Activated CD8-positive, alpha-beta memory T cell treated with anti-CD3 and anti-CD28 coated beads, Interleukin-2, amount 50 U/mL, for 4 hours (primary cell): ENCODE measurements at places on chromosomes 11 and 22.

- no peak for DNase-seq
These were observed 35.7 kb downstream of the CELSR1 start for GRCh38 chr22:46501701-46502100.

DNA sequence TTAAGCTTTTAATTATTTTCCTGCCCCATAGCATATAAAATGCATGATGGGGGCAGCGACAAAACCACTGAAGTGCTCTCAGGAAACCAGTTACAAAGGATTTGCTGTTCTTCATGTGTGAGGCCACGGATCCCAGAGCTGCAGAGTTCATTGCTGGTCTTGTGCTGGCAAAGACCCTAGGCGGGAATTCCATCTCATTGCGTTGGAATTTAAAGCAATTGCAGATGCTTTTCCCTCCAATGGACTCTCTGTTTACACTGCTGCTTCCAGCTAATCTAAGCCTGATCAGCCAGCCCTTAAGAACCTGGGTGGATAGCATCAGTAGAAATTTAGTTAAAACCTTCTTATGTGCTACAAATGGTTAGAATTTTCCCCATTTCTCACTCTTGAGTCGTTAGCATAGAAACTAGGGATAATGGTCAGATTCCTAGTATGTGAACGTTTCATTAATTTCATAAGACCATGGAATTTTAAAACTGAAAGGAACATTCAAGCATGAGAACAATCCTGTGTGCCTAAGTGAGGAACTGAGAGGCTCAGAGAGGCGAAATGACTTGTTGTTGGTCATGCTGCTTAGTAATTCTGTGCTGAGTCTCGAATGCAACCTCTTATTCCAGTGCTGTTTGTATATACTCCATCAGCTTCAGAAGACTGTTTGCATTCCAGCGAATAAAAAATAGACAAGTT, 36.1 kb upstream of the ADSL start:
- no peak for DNase-seq

GRCh38 chr11:32280339-32280738, 155.0 kb downstream of the WT1 start:
- no peak for DNase-seq

- no peak for DNase-seq
These were observed 5.4 kb downstream of the SLC25A45 start for GRCh38 chr11:65377036-65377435.

DNA sequence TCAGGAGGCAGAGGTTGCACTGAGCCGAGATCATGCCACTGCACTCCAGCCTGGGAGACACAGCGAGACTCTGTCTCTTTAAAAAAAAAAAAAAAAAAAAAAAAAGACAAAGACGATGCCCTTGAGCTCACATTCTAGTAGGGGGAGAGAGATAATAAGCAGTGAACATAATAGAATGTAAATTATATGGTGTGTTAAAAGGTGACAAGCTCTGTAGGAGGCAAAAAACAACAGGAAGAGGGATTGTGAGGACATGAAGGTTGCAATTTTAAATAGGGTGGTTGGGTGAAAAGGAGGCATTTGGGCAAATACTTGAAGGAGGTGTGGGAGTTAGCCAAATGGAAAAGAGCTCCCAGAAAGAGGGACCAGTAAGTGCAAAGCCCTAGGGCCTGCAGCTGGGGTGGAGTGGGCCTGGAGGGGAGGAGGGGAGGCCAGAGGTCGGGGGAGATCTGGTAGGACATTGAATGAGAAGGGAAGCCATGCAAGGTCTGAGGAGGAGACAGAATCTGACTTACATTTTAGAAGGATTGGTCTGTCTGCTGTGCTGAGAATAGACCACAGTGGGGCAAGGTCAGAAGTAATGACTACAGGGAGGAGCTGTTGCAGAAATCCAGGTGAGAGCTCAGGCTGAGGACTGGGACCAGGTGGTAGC, 26.6 kb downstream of the P2RY2 start:
- DNase-seq: no peak

DNA sequence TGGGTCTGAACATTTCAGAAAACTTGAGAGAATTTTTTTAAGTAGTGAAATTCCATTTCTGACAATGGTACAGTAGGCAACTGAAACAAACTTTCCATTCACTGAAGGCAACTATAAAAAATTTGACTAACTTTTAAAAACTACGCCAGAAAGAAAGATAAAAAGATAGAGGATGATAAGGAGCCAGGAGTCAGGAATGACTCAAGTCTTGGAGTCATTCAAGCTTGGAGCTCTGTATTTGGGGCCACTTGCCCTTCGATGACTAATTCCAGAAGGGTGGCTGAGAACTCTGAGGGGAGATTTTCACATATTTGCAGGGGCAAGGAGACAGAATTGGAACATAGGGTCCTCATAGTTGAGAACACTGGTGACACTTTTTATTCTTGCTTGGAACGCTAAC, 1083.2 kb upstream of the CNTN5 start:
- DNase-seq: no peak

DNA sequence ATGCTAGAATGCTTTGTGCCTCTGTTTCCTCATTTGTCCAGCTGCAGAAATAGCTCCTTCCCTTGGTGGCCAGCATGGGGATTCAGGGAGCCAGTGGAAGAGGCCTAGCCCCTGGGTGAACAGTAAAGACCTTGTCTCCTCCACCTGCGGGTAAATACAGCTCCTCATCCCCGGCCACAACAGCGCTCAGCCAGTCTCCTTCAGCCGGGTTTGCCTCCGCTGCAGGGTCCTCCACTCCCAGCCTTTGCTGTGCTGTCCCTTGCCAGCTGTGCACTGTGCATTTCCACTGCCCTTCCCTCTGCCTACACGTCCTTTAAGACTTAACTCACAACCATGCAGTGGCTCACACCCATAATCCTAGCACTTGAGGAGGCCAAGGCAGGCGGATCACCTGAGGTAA, 1.5 kb upstream of the CDC42EP1 start:
- DNase-seq: no peak

- DNase-seq: no peak
These were observed 1068.8 kb downstream of the DLG2 start for GRCh38 chr11:84558085-84558905.

GRCh38 chr22:27752771-27753170, 48.8 kb downstream of the MN1 start:
- DNase-seq: no peak

- no peak for DNase-seq
These were observed 38.5 kb upstream of the FJX1 start for GRCh38 chr11:35579557-35580396.

GRCh38 chr11:129380413-129380812, 4.8 kb downstream of the BARX2 start:
- no peak for DNase-seq

GRCh38 chr11:34640050-34640923, 19.4 kb downstream of the EHF start:
- no peak for DNase-seq

DNA sequence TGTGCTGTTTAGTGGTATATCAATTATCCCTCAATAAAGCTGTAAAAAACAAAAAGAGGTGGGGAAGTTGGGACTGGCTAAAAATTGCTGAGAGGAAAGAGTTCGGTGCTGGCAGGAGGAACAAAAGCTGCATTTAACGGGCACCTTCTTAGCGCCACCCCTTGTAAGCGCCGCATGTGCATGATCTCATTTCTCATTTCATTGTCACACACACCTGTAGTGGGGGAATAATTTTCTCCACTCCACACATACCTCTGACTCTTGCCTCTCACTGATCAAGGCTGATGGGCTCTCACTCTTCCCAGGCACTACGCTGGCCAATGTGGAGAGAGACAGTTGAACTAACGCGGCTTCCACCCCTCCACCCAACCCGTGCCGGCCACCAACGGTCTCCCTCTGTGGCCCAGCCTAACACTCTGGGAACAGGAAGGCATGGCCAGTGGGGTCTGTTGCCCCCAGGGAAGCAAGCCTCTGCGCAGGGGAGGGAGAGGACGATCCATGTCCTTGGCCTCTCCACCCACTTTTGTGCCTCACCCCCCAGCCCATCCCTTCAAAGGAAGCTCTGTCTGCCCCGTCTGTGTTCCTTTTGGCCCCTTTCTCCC, 186.7 kb upstream of the SYT13 start:
- no peak for DNase-seq

GRCh38 chr11:235180-235579, 962 bp downstream of the SIRT3 start:
- DNase-seq: no peak

GRCh38 chr22:27252282-27253049, 549.1 kb downstream of the MN1 start:
- DNase-seq: no peak

DNA sequence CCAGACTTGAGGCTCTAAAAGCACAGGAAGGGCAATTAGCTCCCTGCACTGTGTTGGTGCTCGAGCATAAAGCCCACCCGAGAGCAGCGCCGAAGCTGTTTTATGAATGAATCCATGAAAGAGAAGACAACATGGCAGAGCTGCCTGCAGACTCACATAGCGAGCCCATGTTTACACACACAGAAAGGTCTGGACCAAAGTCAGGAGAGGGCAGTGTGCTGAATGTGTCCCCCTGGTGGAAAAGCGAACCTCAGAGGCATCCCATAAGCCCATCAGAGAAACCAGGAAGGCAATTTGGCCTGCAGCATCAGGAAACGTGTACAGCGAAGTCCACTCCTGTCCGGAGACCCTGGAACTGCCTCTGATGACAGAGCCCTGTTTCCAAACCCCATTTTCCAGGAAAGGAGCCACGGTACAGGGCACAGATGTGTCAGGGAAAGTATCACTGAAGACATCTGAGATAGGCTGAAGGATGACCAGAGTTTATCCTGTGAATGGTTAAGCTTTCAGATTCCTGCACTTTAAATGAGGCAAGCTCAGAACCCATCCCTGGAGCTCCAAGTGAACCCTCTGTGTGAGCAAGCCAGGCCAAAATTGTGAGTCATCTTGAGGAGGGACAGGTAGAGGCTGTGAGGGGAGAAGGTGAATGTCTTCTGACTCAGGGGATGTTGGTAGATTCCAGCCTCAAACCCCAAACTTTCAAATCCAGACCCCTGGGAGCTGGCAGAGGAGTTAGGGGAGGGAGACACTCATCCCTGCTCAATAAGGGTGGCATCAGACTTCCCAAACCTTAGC, 36.9 kb downstream of the CHRDL2 start:
- no peak for DNase-seq

GRCh38 chr11:21794306-21794705, 398.6 kb upstream of the ANO5 start:
- DNase-seq: no peak

- DNase-seq: no peak
These were observed 57.9 kb upstream of the NCAM1 start for GRCh38 chr11:112903340-112903739.
